HT1080 (cell line): ENCODE measurements at places on chromosomes 2 and 18.

GRCh38 chr2:25279091-25279651 lies 62.6 kb downstream of the DNMT3A start:
- DNase-seq: no peak

DNA sequence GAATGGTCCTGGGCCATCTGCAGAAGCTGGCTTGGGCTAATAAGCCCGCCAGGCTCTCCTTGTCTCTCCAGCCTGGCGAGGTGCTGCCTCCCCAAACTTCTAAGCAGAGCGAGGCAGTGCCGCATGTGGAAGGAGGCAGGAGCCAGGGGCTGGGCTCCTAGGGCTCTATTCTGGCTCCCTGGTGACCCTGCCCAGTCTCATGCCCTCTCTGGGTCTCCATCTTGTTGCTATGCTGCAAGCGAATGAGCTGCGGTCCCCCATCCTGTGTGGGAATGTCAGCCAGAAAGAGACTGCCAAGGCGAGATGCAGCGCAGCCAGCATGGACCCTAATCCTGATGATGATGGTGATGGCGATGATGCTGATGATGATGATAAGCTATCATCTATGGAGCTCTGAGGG lies 48.7 kb downstream of the TNS1 start:
- no peak for DNase-seq

DNA sequence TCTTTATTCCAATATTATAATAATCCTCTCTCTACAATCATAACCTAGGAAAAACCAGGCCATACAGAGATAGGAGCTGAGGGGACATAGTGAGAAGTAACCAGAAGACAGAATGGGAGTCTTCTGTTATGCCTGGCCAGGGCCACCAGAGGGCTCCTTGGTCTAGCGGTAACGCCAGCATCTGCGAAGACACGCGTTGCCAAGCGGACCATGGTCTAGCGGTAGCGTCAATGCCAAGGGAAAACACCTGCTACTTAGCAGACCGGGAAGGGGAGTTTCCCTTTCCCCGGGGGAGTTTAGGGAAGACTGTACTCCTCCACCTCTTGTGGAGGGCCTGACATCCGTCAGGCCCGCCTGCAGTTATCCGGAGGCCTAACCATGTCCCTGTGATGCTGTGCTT lies 36.6 kb downstream of the ARL6IP6 start:
- no peak for DNase-seq

GRCh38 chr18:68841301-68841700 lies 43.4 kb downstream of the CCDC102B start:
- no peak for DNase-seq

GRCh38 chr18:40437517-40437916 lies 1517.5 kb upstream of the PIK3C3 start:
- DNase-seq: no peak

- no peak for DNase-seq
Measured at GRCh38 chr18:71919211-71919610, 624.9 kb downstream of the CBLN2 start.

GRCh38 chr2:9037166-9037565 lies 33.7 kb upstream of the MBOAT2 start:
- DNase-seq: no peak

GRCh38 chr2:45042401-45042800 lies 33.1 kb upstream of the SIX2 start:
- no peak for DNase-seq

GRCh38 chr2:217987391-217987790 lies 15.4 kb downstream of the TNS1 start:
- DNase-seq: no peak

GRCh38 chr18:76496194-76496890 lies 1.3 kb upstream of the ZNF516 start:
- no peak for DNase-seq

- peak; percentile 82 for DNase-seq
Measured at GRCh38 chr2:56008661-56009431, 85.3 kb upstream of the EFEMP1 start.

DNA sequence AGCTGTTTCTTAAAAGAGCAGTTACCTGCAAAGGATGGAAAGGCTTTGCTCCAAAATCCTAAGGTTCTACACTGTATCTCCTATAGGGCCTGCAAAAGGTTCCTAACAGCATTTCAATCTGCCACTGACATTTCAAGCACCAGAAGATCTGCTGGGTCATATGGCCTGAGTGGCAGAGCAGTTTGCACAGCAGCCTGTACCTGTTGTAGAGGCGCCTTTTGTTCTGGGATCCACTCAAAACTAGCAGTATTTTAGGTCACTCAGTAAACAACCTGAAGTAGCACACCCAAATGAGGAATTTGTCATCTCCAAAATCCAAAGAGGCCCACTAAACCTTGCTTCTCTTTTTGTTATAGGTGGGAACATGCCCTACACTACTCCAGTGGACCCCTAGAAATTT lies 6.2 kb downstream of the FAM210A start:
- DNase-seq: no peak

DNA sequence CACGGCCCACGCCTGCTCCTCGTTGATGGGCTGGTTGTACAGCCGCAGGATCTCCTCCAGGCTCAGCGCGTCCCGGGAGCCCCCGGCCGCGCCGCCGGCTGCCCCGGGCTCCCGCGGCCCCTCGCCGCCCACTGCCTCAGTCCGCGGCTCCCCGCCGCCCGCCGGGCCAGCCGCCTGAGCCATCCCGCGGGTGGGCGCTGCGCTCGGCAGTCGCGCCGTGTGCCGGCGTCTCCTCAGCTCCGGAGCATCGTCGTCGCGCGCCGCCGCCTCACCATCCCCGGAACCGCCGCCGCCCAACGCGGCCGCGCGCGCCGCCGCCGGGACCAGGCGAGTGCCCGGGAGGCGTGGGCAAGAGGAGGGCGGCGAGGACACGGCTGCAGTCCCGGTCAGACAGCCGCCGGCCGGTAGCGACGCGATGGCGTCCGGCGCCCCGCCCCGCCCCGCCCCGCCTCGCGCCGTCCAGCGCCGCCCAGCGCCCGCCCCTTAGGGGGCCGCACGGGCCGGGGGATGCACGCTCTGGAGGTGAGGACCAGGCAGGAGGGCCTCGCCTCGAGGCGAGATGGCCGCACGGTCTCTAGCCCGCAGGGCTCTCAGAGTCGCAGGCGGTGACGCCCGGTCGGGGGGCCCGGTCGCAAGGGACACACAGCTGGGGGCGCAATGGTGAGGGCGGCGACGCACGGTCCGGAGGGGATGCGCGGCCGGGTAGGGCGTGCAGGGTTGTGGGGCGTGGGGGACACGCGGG lies at the start of gene SPIRE1:
Gene SPIRE1 (minus strand): TSS at position 424 of the 742 bp plus-strand sequence. CDS start 241 bp downstream, at position 183.
- DNase-seq: peak; percentile 31

DNA sequence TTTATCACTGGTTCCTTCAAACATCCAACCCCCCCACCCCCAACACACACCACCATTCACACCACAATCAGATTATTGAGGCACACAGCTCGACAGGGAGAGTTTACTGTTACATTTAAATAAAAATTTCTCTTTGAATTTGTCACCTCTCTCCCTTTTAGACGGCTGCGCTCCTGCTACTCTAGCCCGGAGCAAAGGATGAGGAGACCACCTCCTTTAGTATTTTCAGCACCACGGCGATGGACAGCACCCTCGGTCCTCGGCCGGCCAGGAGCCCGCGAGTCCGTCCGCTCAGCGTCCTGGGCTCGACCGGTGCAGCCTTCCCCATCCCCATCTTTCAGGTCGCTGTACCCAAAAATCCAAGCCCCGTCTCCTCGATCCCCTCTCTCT lies 892 bp downstream of the CELF4 start:
- DNase-seq: no peak

DNA sequence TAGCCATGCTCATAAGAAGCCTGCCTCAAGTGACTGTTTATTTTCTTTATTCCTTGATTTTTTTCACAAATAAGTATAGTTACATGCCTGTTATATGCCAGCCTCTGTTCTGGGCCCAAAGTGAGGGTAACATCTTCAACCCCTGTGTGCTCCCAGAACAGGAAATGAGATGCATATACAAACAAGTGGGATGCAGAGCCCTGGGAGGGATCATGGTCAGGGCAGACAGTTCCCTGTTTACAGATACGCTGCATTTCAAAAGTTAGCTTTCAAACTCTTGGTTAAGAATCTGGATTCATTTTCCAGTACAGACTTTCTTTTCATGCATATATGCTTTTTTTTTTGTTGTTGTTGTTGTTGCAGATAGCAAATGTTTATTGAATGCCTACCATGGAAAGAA lies 24.4 kb downstream of the GPR39 start:
- no peak for DNase-seq

GRCh38 chr2:231315896-231316295 lies 79.6 kb upstream of the B3GNT7 start:
- DNase-seq: no peak

DNA sequence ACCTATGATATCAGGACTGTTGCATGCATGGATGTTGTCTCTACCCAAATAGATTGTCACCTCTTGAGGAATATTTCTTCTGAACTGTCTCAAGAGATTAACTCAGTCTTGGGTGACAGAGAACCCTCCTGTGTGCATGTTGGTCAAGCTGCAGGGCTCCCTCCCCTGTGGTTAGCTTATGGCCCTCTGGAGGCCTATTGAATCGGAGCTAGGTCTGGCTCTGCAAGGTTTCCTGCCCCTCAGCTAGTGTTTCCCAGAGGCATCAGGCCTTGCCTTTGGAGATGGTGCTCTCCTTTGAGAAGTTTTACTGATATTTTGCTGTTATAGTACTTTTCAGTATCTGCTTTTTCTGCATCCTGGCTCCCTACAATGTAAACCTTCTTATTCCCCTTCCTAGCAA lies 769.2 kb upstream of the FAM98A start:
- no peak for DNase-seq

GRCh38 chr18:48455555-48456478 lies 46.6 kb upstream of the ZBTB7C start:
- peak; percentile 98 for DNase-seq

- peak; percentile 92 for DNase-seq
Measured at GRCh38 chr2:234422273-234422732, 74.6 kb downstream of the ARL4C start.

GRCh38 chr2:201532686-201533304 lies 81.3 kb downstream of the STRADB start:
- peak; percentile 94 for DNase-seq

DNA sequence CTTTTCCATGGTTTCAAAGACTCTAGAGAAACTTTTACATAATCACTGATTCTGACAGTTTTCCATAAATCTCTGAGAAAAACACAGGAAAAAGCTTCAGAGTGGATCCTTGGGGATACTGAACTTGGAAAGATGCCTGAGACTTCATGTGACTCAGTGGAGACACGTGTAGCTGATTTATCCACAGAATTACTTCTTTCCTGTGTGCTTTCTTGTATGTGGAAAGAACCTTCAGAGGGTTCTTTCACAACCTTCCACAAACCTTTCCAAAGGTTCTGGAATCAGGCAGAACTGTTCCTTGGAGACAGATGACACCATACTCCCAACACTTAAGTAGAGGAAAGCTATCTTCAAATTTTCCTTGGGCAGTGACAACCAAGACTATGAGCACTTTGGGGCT lies 207.2 kb downstream of the RND3 start:
- peak; percentile 21 for DNase-seq

DNA sequence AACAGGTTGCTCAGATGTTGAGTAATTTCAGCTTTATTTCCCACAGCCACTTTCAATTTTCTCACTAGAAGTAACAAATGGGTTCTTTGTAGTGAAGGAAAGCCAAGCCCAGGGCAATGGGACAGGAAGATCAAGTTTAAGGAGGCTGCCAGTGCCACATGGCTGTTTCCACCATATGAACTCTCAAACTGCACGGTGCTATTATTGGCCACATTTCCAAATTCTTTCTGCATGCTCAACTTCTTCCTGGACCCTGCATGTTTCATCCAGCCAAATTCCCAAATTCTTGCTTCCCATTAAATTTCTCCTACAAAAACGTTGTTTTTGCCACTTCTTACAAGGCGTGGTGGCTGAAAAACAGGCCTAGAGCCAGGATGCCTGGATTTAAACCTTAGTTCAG lies 193.3 kb upstream of the SPHKAP start:
- DNase-seq: no peak

DNA sequence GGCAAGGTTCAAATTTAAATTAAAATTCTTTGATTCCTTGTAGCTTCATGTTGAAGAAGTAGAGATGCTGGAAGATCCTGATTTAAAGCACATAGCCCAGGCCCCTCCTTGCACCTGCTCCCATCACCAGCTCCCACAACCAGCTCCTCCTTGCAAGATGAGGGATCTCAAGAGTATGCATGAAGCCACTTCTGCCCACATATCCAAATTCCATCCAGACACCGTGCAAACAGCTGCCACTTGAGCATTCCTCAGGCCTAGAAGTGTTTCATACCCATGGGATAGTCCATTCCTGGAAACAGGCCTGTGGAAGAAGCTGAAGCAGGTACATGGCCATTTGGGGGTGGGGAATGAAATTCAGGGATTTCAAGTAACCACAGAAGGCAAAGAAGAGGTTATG lies 32.4 kb upstream of the ITPRID2 start:
- DNase-seq: no peak

DNA sequence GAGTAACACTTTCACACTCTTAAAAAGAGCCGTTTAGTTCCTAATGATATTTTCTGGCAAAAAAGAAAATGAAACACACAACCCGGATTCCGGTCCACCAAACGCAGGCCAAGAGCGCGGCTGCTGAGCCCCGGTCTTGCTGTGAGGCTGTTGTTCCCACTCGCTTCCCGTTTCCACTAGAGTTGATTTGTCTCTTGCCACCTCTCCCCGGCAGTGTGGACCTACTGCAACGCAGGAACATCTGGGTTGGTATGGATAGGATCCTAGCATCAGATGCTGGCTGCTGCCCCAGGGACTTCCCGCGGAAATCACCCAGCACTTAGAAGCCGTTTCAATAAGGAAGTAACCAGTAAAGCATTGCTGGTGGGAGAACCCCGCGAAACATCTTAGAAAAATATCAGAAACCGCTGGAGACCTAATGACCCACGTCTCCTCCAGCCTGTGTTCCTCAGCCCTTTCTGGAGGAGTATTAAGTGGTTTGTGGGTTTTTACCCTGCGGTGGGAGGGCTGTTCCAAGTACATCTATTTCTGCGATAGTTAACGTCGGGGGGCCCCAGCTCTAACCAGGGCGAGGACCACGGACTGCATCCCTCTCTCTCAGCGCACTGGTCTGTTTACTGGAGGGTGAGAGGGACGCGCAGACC lies 939 bp downstream of the DOCK10 start:
- DNase-seq: peak; percentile 54

DNA sequence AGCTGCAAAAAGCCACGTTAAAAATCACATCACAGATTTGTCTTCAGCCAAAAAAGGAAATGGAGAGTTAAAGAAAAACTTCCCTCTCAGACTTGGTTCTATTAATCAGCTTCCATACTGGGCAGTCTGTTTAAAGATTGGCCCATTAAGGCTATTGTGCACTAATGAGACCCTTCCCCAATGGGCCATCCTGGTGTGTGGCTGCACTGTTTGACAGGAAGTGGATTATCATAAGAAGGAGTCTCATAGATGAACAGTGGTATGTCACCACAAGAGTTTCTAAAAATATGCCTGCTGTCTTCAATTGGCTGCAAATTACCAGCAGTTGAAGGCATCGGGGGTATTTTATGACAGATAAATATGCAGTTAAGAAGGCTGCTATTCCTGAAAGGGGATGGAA lies 247.6 kb upstream of the THSD7B start:
- no peak for DNase-seq

- DNase-seq: no peak
Measured at GRCh38 chr2:177808984-177809809, 263.4 kb downstream of the PDE11A start.

- DNase-seq: peak; percentile 41
Measured at GRCh38 chr2:35973132-35973736, 382.3 kb upstream of the CRIM1 start.
